ENCODE measurements at places on chromosomes 12 and 14. TPM values are rescaled to one million over a fixed set of nuclear protein-coding genes. Genes with fewer than 3 reads are reported as not detected.

DNA sequence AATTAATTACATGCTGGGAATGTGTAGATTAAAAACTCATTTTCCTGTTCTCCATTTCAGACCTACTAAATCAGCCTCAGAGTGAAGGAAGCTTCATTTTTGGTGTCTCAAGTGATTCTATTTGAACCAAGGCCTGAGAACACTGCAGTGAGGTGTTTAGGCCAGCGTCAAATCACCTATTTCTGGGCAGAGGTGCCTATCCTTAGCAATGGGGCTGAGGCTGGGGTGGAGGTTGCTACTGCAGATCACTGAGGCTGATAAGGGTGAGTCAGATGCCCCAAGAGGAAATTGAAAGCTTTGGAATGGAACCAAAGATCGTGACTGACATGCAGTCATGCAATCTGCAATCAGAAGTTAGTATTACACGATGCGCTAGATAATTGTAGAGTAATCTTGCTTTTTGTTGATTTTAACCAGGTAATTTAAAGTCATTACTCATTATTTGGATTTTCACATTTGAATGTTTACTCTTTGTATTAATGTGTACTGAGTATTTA, 4.4 kb downstream of the TXNRD1 start:
- peaks cover 38% of the 10 kb centered on the region for H3K4me1 ChIP-seq
- DNase-seq: peak; percentile 83
- peak overlapping the region; percentile 45 for H3K27ac ChIP-seq
- peaks cover 27% of the 10 kb centered on the region for H3K27me3 ChIP-seq
- no peak overlapping the region for H3K4me3 ChIP-seq
- H3K36me3 ChIP-seq: peaks cover 6% of the 10 kb centered on the region

- no peak for DNase-seq
- H3K4me3 ChIP-seq: no peak overlapping the region
- peaks cover 3% of the 10 kb centered on the region for H3K36me3 ChIP-seq
- H3K4me1 ChIP-seq: no peaks in the 10 kb centered on the region
Measured at GRCh38 chr12:28507867-28508266, 317.6 kb downstream of the CCDC91 start.

GRCh38 chr12:84994426-84994825, 41.7 kb downstream of the TSPAN19 start:
- H3K36me3 ChIP-seq: no peaks in the 10 kb centered on the region
- no peak for DNase-seq
- H3K27ac ChIP-seq: no peak overlapping the region
- no peaks in the 10 kb centered on the region for H3K27me3 ChIP-seq

- DNase-seq: no peak
- no peaks in the 10 kb centered on the region for H3K4me1 ChIP-seq
- H3K27ac ChIP-seq: no peak overlapping the region
- H3K27me3 ChIP-seq: no peaks in the 10 kb centered on the region
Measured at GRCh38 chr12:115249671-115250278, 565.8 kb upstream of the TBX3 start.

DNA sequence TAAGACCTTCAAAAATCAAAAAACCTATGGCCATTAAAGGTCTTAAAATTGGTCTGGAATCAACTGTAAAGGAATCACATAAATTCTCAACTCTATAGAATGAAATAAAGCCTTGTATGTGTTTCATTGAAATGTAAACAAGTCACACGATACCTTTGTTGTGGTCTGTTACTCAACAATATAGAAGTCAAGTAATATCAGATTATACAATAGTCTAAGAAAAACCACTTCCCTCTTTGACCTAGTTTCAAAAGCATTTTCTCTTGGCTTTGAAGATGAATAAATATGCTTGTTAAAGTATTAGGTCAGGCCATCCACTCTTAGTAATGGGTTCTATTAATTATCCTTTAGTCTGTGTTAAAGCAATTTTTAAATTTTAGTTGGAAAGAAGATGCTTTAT, 79.8 kb upstream of the DIO2 start:
- no peaks in the 10 kb centered on the region for H3K36me3 ChIP-seq
- H3K27ac ChIP-seq: no peak overlapping the region
- H3K4me3 ChIP-seq: no peak overlapping the region
- no peaks in the 10 kb centered on the region for H3K4me1 ChIP-seq
- no peaks in the 10 kb centered on the region for H3K27me3 ChIP-seq

DNA sequence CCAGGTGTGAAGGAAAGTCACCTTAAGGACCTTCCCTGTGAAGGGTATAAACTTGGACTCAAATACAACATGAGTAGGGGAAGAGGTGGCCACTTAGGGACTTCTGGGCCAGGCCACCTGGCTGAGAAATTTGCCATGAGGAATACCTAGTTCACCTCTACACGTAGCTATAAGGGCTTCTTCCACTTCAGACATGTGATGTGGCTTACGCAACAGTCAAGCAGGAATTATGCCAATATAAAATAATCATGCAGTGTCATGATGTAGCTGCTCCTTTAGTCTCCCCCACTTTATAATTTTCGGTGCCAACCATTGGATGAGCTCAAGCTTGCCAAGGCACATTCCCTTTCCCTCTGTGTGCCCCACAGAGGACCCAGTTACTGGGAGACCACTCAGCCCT, 166.6 kb upstream of the BCL2L14 start:
- peaks cover 24% of the 10 kb centered on the region for H3K4me1 ChIP-seq
- H3K27me3 ChIP-seq: peaks cover 2% of the 10 kb centered on the region
- DNase-seq: no peak
- H3K27ac ChIP-seq: no peak overlapping the region
- no peak overlapping the region for H3K4me3 ChIP-seq

- no peaks in the 10 kb centered on the region for H3K27me3 ChIP-seq
- H3K4me3 ChIP-seq: peak overlapping the region; percentile 32
- H3K27ac ChIP-seq: peak overlapping the region; percentile 72
- H3K4me1 ChIP-seq: peaks cover 53% of the 10 kb centered on the region
Measured at GRCh38 chr12:51329742-51330141, 5.8 kb upstream of the BIN2 start.

DNA sequence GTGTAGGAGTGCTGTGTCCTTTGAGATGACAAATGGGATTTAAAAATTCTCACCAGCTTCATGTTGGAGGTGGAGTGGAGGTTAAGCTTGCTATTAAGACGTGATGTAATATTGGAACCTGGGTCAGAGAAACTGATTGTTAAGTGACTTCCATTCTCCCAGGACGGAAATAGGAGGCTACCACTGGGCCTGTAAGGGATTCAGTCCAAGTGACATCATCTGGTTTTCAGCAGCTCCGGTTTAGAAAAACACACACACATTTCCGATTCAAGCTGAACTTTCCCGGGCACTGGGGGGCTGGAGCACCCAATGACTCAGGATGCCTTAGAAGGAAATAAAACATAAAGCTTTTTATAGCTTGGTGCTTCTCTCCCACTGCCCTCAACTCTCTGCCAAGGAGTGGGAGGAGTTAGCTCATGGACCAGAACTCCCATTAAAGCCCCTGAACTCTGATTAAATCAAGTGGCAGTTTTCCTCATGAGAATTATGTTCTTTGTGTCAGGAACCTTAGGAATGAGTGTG, 12.4 kb downstream of the CALM1 start:
- peaks cover 14% of the 10 kb centered on the region for H3K4me1 ChIP-seq
- H3K27ac ChIP-seq: no peak overlapping the region
- no peak for DNase-seq

DNA sequence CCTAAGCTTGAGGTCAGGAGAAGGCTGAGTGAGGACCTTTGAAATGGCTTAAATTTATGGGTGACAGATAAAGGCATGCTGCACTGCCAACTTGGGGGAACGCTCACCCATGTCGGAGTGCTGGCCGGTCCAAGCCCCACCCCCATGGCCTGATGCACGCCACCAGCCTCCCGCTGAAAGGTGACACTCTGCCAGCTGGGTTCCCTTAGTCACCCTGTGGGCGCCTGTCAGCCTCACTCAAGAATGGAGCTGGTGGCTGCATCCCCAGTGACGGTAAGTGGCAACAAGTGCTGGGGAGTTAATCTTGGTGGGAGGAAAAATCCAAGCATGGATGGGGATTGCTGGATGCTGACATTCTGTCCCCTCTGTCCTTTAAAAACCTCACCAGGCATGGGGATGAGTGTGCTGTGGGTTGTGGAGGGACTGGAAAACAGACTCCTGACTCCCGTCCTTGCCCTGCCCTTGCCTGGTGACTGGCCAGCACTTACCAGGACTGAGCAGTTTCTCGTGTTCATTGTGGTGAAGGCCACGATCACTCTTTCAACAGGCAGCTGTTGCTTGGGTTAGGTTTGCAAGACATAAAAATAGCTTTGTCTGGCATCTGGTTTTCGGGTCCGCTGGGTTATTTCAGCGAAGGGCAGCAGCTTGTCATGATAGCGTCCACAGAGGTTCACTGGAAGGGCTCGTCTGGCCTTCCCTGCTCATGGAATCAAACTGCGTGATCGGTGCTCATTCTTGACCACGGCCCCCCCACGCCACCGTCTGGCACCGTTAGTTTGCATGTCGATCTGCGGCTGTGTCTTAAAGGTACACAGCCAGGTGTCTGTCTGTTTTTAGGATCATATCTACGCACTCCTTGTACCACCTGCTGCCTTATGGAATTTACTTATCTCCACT, 15.0 kb downstream of the ACACB start:
- no peaks in the 10 kb centered on the region for H3K36me3 ChIP-seq
- H3K27me3 ChIP-seq: no peaks in the 10 kb centered on the region
- no peaks in the 10 kb centered on the region for H3K4me1 ChIP-seq
- no peak overlapping the region for H3K4me3 ChIP-seq
- no peak overlapping the region for H3K27ac ChIP-seq

- no peak for DNase-seq
- H3K27me3 ChIP-seq: no peaks in the 10 kb centered on the region
- H3K36me3 ChIP-seq: no peaks in the 10 kb centered on the region
- no peaks in the 10 kb centered on the region for H3K4me1 ChIP-seq
Measured at GRCh38 chr14:43540948-43541347, 966.1 kb downstream of the FSCB start.

DNA sequence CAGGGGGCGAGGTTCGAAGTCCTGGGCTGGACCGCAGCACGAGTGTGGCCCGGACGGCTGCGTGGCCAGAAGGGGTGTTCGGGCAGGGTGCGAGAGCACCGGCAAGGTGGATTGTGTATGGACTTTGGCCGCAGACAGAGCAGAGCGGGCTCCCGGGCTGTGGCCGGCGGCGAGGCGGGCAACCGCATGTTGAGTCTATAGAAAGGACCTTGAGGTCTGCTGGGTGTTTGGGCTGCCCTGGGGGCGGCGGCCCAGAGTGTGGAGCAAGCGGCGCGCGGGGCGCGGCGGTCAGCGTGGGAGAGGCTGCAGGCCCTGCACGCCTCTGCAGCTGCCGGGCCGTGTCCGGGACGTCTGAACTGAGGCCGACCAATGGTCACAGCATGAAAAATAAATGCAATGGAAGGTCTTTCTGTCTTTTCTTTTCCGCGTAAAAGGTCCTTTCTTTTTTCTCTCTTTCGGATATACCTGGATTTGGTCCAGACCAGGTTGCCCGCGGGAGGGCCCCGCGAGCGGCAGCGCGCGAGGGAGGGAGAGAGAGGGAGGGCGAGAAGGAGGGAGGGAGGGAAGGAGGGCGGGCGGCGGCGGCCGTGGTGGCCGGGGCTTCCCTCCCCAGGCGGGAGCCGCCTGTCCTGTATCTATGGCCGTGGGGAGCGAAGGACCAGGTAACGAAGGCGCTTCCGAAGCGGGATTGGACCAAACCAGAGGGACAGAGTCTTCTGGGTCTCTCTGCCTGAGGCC, 5.5 kb upstream of the HOXC9 start:
- peaks cover 21% of the 10 kb centered on the region for H3K4me1 ChIP-seq
- peaks cover 95% of the 10 kb centered on the region for H3K27me3 ChIP-seq
- peaks cover 1% of the 10 kb centered on the region for H3K36me3 ChIP-seq
- no peak overlapping the region for H3K4me3 ChIP-seq

DNA sequence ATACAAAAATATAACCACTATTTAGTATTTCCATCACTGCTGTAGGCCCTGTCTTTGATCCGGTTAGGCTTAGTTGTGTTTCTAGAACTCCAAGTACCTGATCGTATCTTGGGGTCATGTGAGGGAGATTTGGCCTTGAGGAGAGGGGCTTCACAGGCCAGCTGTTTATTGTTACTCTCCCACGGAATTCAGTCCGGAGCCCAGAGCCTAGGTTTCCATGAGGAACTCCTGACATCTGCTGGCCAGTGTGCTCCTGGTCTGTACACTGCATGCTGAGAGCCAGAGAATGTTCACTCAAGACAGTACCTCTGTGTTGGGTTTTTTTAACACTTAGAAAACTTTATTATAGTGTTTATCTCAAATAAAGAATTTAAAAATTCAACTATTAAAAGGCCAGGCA, 341.0 kb upstream of the TMEM132C start:
- H3K4me3 ChIP-seq: no peak overlapping the region
- no peaks in the 10 kb centered on the region for H3K27me3 ChIP-seq
- no peak for DNase-seq
- no peaks in the 10 kb centered on the region for H3K4me1 ChIP-seq
- no peak overlapping the region for H3K27ac ChIP-seq

GRCh38 chr12:111624540-111624939, 25.4 kb upstream of the ATXN2 start:
- no peaks in the 10 kb centered on the region for H3K27me3 ChIP-seq
- H3K36me3 ChIP-seq: no peaks in the 10 kb centered on the region
- H3K27ac ChIP-seq: no peak overlapping the region
- no peak overlapping the region for H3K4me3 ChIP-seq
- H3K4me1 ChIP-seq: no peaks in the 10 kb centered on the region
- no peak for DNase-seq

DNA sequence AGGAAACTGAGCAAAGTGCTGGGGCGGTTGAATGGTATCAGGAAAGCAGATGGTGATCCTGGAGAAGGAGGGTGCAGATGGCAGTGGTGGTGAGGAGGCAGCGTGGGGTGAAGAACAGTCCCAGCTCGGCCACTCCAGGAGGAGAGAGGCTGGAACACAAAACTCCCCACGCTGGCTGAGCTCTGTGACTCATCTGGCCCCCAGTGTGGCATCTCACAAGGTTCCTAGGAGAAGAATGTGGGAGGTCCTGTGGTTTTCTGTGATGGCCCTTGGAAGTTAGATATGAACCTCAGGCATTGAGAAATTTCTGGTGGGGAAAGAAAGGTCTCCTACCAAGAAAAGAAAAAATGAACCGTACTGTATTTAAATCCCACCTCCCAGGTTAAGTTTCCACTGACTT, 8.0 kb upstream of the NRXN3 start:
- no peaks in the 10 kb centered on the region for H3K36me3 ChIP-seq
- no peak overlapping the region for H3K4me3 ChIP-seq
- peaks cover 5% of the 10 kb centered on the region for H3K27me3 ChIP-seq
- DNase-seq: no peak
- H3K27ac ChIP-seq: no peak overlapping the region

- H3K36me3 ChIP-seq: no peaks in the 10 kb centered on the region
- H3K4me3 ChIP-seq: no peak overlapping the region
- H3K27ac ChIP-seq: no peak overlapping the region
- no peaks in the 10 kb centered on the region for H3K27me3 ChIP-seq
- no peaks in the 10 kb centered on the region for H3K4me1 ChIP-seq
- DNase-seq: no peak
Measured at GRCh38 chr12:20482491-20483054, 114.2 kb downstream of the PDE3A start.

DNA sequence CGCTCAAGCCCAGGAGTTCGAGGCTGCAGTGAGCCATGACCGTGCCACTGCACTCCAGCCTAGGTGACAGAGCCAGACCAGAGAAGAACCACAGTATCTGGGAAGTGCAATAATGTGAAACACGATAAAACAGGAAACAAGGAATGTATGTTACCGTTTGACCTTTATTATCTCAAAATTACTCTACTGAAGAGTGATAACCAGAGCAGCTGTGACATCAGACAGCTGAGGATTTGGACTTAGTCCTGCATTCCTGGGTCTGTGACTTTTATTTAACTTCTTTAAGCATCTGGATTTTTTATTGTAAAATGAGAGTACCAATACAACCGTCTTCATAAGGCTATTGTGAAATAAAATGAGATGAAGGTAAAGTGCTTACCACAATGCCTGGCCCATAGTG, 205.7 kb downstream of the EGLN3 start:
- DNase-seq: no peak
- H3K4me1 ChIP-seq: no peaks in the 10 kb centered on the region
- H3K36me3 ChIP-seq: no peaks in the 10 kb centered on the region
- no peak overlapping the region for H3K4me3 ChIP-seq
- H3K27me3 ChIP-seq: no peaks in the 10 kb centered on the region

The PYM1 gene
- total RNA-seq: 56.4 TPM

The NANOG gene
- not detected for total RNA-seq

The THAP2 gene
- 6.9 TPM for total RNA-seq

The EXOC3L4 gene
- not detected for total RNA-seq
